ENCODE measurements at places on chromosomes 11 and 22.

DNA sequence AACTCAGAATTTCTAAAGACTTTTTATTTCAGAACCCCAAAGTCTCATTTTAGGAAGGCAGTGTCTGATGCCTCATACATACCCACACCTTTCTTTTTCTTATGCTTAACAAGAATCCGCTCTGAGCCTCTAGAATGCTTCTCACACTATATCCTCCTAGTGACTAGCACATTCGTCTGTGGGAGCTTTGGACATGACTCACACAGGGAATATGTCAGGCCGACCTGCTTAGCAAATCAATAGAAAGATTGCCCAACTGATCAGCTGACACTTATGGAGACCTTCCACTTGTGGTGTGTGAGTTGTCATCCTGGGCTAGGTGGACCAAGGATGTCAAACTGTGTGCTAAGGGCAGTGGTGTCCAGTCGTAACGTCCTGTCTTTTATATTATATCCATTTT is 129.9 kb upstream of the TTC12 start:
- DNase-seq, result no peak

DNA sequence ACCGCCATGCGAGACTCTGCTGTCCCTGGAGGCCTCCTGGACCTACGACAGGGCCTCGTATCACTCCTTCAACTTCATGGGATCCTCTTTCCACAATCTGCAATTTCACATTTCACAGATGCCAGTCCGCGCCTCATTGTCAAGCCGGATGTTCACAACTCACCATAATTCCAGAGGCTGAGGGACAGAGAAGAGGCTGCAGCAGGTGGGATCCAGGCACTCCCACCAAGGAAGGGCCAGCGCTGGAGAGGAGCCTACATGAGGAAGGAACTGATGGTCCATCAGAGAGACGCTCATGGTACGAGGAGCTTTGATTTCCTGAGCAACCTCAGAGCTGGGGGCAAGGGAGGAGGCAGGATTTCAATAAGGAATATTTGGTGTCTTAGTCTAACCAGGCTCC is 495.0 kb downstream of the BRD1 start:
- DNase-seq, result no peak

- DNase-seq, result no peak
Measured at GRCh38 chr11:32316232-32316631, 119.1 kb downstream of the WT1 start.

DNA sequence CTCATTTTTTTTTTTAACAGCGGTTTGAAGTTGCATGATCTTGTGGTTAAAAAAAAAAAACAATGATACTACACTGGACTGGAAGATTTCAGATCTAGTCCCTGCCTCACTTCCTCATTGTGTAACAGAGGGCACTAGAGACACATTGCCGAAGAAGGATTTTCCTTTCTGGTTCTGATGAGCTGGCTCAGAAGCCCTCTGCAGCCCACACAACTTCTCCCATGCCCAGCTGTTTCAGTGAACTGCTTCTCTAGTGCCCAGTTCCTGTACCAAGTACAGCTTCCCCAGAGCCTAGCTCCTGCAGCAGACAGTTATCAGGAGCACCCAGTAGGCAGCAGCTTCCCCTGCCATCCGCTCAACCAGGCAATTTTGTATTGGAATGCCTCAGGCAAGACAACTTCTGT is 29.5 kb upstream of the ANO5 start:
- no peak for DNase-seq

DNA sequence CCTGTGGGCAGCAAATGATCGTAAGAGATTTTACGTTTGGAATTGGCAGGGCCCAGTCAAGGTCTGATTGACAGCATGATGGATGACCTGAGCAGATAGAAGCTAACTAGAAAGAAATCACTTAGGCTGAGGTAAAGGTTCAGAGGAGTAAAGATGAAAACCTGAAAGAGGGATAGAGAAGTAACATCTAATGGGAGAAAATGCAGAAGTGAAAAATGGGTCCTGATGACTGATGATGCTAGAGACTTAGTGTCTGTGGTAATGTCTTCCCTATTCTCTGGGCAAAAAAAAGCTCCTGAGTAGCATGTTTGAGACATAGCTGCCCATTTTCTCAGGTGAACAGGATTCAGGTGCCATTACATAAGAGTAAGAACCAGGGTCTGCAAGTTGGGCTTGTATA is 628.8 kb upstream of the ANO5 start:
- no peak for DNase-seq

- DNase-seq, result no peak
Measured at GRCh38 chr22:47300698-47301405, 538.4 kb downstream of the TBC1D22A start.

DNA sequence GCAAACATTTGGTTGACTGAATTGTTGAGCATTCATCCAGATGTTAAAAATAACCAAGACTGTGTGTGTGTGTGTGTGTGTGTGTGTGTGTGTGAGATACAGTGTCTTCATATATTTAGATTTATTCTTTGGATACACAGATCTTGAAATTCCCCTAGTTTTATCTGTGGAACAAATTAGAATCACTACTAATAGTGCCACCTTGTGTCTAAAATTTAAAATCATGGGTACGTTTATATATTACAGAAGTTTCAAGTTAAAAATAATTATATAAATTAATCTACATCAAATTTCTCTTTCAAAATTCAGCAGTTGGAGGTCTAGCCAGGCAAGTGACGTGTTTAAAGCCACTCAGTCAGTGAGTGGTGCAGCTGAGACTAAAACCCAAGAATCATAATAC is 1566.2 kb upstream of the TENM4 start:
- DNase-seq, result no peak

DNA sequence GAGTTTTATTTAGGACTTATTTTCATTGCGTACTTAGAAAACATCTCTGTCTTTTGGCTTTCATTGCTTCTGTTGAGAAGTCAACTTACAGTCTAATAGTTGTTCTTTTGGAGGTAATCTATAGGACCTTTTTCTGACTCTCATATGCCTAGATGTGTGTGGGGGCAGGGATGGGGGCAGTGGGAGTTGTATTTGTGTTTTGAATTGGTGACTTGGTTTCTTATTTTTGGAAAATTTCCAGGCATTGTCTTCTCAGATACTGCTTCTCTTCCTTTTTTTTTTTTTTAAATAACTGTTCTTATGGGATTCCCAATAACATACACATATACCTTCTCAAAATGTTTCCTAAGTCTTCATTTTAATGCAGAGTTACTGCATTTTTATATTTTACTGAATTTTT is 58.0 kb downstream of the FAR1 start:
- DNase-seq, result no peak
